ELF-1 (cell line): ENCODE measurements at places on chromosomes 11 and 22.
A peak's percentile ranks its signal among the peaks of the same experiment; 100 is the strongest.

DNA sequence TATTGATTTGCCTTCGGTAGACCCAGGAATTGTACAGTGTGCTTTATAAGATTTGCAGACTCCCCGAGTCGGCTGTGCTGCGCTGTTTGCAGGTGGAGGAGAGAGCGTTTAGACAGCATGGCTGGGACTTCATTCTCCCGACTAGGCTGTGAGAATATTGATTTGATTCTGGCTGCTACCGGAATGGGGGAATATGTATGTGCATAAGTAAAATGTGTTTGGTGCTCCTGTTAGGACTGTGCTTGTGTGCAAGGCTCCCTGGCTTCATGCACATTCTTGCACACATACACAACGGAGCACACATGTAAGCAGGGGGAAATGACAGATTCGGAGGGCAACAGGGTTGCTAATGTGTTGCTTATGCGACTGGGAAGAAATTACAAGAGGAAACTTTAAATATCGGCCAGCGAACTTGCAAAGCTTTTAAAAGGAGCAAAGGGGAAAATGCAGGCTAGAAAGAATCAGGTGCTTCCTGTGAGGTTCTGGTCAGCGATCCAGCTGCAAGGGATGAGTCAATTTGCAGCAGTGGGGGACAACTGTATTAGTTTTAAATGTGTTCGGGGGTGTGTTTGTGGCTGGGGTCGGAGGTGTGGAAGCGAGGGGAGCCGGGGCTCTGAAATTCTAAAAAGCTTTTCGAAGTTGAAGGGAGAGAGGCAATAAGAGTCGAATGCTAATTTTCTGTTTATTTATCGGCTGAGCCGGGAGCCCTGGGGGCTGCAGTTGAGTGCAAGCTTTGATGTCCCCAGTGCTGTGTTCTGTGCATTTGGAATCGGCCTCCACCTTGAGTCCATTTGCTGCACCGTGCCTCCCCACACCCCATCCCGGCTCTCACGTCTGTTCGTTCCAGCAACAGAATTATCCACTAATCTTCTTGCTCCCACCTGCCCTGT, 731 bp downstream of the NTM start:
- peak; percentile 74 for DNase-seq

DNA sequence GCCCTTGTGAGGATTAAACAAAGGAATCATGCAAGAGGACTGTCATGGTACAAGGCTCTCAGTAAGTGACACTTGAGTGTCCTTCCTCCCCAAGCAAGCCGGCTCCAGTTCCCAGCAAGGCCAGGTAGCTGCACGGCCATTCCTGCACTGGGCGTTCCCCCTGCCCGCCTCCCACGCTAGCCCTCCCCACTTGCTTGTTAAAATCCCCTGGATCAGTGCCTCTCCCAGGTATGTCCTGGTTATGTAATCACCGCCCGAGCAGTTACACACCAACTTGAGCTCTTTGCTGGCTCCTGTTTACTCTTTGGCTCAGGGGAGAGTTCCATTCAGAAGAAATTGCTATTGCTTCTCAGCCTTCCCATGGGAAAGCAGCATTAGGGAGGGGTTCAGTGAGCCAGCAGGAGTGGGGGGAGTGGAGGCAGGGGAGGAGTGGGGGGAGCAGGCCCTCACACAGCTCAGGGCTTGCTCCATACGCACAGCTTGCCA, 19.4 kb upstream of the MYEOV start:
- no peak for DNase-seq

DNA sequence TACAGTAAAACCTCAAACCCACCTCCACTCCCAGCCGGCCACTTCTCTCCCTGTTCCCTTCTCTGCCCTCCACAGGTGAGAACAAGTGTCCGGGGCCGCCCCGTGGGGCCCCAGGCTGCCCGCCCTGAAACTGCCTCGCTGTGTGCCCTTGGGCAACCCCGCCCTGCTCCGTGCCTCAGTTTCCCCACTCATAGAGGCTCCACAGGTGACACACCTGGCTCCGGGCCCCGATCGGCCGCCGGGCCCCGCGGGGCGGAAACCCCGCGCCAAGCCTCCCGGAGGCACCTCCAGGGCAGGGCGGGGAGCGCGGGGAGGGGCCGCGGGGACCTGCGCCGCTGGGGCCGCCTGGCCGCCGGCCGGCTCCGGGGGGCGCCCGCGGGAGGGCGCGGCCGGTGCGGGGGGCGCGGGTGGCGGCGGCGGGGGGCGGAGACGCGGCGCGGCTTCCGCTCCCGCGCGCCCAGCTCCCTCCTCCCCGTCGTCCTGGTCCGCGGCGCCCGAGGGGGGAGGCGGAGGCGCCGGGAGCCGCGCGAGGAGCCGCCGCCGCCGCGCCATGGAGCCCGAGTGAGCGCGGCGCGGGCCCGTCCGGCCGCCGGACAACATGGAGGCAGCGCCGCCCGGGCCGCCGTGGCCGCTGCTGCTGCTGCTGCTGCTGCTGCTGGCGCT, at the start of gene LRP5:
TSS of gene LRP5 (plus strand) at position 475 of the 663 bp plus-strand sequence. CDS start at position 599, 124 bp downstream.
- no peak for DNase-seq

DNA sequence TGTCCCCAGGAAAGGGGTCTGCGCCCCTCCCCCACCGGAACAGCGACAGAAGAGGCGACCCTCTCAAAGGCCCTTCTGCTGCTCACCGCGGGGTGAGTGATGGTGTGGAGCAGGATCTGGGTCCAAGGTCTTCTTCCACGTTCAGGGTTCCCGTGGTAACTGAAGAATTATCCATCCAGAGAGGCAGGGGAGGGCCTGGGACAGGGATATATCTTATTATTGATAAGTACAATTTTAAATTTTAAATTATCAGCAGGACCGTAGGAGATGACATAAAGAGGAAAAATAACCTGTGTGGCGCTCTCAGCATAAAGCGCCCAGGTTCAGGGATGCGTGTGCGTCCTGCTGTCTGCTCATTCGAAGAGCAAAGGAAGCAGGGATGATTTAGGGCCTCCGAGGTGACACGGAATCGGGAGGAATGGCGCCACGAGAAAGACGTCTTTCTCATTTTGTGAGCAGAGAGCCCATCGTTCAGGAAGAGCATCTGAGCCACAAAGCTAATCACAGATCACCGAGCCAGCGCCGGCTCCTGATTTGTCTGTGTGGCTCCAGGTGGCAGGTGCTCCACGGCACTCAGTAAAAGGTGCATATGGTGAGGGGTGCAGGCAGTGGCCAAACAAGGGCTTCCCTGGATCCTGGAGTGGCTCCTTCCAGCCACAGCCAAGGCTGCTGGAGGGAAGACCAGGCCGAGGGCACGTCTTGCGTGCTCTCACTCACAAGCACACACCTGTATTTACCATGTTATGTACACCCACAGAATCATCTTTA, 19.3 kb downstream of the KRTAP5-5 start:
- DNase-seq = no peak

DNA sequence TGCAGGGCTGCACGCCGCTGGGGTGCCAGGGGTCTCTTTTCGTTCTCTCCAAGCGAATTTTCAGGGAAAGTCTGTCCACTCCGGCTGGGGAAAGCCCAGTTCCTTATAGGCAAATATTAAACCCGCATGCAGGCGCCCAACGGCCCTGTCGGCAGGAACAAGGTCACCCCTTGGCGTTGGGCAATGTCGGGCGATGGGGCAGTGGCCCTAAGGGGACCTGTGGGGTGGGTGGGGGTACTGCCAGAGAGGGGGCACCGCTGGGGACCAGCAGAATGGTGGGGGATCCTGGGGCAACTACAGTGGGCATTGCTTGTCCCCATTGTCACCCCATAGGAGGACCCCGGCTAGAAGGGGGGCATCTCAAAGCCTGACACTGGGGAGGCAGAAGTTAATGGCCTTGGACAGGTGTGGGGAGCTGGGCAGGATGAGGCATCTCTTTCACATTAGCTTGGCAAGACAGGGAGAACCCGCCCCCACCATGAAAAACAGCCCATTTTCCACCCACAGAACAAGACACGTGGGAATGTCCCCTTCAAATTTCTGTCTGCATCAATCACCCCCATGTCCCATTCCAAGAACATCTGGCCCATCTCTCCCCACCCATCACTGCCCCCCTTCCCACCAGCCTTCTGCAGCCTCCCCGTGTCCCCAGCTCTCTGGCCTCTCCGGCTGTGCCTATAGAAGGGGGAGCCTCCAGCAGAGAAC, 5.5 kb upstream of the IGF2 start:
- DNase-seq = no peak
